ENCODE measurements at places on chromosomes 16 and 17.

DNA sequence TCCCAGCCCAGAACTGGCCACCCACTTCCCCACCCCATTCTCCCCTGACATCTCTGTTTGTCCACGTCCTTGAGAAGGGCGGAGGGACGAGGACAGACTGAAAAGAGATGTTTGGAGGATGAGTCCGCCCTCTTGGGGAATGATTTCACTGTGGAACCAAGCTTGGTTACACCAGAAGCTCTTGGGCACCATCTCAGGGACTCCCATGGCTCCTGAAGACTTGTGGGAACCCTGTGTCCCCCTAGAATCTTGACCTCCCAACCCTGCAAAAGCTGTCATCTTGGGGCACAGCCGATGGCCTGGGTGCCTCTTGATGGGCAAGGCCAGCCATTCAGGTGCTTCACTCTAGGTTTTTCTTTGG lies 25.9 kb upstream of the LITAF start:
- no peak for DNase-seq

DNA sequence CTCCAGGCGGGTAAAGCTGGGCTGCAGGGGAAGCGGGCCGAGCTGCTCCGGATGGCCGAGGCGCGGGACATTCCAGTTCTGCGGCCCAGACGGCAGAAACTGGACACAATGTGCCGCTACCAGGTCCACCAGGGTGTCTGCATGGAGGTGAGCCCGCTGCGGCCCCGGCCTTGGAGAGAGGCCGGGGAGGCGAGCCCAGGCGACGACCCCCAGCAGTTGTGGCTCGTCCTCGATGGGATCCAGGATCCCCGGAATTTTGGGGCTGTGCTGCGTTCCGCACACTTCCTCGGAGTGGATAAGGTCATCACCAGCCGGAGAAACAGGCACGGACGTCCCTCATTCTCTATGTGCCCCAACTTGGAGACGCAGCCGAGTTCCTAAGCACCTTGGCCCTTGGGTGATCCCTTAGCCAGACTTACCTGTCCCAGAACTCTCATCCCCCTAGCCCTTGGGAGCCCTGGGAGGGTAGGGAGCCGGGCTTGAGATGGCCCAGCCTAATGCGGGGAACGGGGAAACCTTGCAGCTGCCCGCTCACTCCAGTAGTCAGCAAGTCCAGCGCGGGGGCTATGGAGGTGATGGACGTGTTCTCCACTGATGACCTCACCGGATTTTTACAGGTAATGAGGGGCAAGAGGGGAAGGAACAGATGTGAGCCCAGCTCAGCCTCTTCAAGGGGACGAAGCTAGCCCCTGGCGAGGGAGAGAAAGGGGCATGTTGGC lies 806 bp downstream of the MRM1 start:
- peak; percentile 7 for DNase-seq

DNA sequence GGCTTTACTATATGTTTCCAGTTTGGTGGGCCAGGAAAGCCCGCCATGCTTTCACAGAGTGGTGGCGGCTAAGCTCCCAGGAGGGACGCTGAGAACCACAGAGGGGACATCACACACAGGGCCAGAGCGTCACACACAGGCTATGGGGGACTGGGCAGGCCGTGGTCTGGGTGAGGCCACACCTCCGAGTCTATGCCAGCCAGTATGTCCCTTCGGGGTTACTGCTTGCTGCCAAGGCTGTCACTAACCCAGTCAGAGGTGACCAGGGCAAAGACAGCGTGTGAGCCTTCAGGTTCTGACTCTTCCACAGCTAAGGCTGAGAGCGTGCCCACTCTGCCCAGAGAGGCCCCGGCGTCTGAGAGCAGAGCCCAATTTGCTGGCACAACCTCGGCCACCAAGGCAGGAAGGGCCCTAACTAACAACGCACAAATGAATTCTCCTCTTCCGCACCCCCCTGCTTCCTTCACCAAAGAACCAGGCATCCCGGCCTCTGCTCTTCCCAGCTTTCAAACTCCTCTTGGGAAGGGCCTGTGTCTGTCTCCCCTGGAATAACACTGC lies 2.9 kb downstream of the PLD6 start:
- no peak for DNase-seq

DNA sequence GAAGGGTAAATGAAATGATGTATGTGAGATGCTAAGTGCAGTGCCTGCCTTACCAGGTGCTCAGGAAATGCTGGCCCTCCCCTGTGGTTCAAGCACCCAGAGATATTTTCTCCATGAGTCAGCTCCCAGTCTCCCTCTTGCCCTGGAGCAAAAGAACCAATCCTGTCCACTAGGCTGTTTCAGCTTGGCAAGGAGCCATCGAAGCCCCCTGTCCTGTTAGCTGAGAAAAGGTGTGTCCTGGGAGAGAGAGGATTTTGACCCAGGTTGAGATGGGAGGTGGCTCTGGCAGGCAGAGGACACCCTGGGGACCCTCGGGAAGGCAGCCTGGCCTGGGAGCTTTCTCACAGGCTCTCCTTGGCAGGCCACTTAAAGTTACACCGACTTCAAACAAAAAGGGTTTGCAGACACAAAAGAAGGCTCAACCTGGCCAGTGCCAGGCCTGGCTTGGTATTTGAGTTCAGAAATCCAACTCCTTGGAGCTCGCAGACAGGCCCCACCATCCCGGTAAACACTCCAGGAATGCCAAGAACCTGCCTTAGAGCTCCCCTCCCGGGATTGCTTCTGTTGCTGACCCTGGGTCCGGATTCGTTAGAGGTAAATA lies 29.6 kb downstream of the NTN1 start:
- no peak for DNase-seq

- no peak for DNase-seq
Measured at GRCh38 chr17:28020515-28020914, 22.0 kb upstream of the NLK start.

GRCh38 chr16:67428146-67428731 lies 2.7 kb upstream of the HSD11B2 start:
- peak; percentile 64 for DNase-seq

- no peak for DNase-seq
Measured at GRCh38 chr16:84654998-84655397, 6.7 kb downstream of the KLHL36 start.

DNA sequence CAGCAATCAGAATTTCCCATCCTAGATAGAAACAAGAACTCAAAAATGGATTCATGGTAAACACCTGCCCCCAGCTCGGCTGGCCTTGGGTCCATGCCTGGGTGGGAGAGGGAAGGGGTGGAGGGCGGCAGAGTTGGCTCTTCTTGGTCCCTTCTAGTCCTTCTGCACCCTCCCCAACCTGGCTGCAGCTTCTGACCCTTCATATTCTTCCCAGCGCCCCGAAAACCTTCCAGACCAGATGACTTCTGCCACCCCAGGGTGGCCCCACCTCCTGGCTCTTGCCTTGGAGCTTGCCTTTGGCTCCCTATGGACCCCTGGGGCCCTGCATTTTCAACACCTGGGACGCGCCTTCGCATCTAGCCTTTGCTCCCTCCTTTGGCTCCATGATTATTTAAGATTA lies 5.4 kb upstream of the GJD3 start:
- DNase-seq = no peak

DNA sequence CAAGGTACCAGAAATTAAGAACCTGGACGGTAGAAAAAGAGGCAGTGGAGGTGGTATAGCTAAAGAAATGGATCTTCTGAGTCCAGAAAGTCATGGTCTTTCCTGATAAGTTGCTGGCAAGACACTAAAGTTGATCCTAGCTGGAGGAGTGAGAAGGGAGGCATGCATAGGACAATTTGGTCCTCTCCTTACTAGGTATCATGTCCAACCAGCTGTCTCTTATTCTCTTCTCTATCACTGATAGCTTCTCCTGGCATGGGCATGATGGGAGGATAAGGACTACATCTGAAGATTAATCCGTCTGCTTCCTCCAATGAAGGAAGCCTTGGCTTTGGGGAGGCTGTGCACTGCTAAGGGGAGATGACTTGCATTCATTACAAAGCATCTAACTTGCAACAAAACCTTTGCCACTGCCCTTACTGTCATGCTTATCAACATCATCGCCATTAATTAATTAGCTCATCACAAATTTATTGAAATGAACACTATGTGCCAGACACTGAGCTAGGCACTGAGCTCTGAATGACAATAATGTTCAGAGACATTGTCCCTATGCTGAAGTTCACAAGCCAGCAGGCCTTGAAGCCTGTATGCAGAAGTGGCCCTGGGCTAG lies 3.1 kb upstream of the FAM117A start:
- no peak for DNase-seq

- DNase-seq = no peak
Measured at GRCh38 chr17:81003711-81004475, 12.3 kb downstream of the CHMP6 start.

- peak; percentile 20 for DNase-seq
Measured at GRCh38 chr17:52383493-52384100, 225.1 kb upstream of the CA10 start.

- no peak for DNase-seq
Measured at GRCh38 chr17:57890857-57891232, 41.0 kb upstream of the MRPS23 start.

DNA sequence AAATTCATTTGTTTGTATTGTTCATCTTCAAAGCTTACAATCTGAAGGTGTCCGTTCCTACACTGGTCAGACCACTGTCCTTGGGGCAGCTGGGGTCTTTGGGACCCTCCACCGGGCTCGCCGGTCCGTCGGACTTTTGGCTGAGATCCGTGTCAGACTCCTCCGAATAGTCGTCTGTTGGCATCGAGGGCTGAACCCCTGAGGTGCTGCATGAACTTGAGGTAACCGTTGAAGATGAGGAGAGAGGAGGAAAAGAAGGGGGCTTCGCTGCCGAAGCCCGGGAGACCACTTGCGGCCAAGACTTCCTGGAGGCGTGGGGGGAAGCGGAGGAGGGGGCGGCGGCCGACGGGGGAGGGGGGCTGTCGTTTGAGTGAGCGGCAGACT lies 260.8 kb downstream of the ZFHX3 start:
- no peak for DNase-seq

DNA sequence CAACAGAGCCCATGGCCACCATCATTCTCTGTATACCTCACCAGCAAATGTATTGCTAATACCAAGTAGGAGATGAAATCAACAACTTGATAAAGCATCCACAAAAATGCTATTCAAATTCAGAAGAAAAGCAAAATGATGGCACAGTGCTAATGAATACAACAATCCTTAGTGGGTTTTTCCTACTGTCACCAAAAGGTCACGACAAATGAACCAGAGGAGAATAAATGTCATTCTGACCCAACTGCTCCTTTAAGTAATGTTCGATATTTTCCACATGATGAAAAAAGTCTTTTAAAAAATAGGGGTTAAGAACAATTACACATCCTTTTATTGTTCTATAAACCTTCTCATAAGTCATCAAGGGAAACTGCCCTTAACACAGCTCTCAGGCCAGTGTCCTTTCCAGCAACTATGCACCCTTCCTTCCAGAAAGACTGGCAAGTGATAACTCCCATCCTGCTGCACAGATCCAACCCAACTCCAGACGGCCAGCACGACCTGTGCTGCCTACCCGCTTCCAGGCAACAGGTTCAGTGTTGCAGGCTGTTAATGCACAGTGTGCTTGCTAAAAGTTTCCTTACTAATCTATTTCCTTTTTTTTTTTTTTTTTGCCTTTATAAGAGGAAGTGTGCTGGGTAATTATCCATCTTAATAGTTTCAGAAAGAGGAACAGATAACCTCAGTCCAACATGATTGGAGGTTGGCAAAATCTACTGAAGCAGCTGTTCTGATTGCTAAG lies 15.4 kb downstream of the FBXO31 start:
- DNase-seq = no peak

- no peak for DNase-seq
Measured at GRCh38 chr16:73764321-73764720, 532.3 kb upstream of the PSMD7 start.

GRCh38 chr17:28328325-28328724 lies 6.9 kb downstream of the IFT20 start:
- DNase-seq = no peak

DNA sequence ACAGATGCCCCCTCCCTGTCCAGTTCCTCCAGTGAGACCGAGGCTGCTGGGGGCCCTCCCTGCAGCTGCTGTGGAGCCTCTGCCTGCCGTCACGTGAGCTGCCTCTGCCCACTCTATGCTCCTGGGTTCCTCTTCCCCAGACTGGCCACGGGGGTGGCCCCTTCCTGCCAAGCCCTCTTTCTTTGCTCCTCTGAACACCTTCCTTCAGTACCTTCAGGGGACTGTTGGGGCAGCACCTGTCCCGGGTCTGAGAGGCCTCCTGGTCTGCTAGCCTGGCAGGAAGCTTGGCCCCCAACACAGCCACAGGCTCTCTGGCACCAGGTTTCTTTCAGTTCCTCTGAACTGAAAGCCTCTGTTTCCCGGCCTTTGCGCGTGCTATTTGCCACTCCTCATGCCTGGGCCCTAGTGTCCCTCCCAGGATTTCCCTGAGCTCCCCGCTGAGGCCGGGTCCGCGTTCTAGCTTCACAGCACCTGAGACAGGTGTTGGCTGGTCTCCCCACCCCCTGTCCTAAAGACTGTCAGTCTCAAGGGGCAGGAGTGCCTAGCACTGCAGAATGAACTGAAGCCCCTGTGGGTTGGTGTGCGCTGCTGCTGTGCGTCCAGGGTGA lies 6.6 kb upstream of the ATP6V0C start:
- DNase-seq = no peak

GRCh38 chr16:66460703-66461102 lies 33.6 kb downstream of the BEAN1 start:
- no peak for DNase-seq

- DNase-seq = no peak
Measured at GRCh38 chr17:76772842-76773525, 35.1 kb downstream of the MFSD11 start.

- no peak for DNase-seq
Measured at GRCh38 chr16:57031156-57031555, 41.8 kb downstream of the NLRC5 start.

DNA sequence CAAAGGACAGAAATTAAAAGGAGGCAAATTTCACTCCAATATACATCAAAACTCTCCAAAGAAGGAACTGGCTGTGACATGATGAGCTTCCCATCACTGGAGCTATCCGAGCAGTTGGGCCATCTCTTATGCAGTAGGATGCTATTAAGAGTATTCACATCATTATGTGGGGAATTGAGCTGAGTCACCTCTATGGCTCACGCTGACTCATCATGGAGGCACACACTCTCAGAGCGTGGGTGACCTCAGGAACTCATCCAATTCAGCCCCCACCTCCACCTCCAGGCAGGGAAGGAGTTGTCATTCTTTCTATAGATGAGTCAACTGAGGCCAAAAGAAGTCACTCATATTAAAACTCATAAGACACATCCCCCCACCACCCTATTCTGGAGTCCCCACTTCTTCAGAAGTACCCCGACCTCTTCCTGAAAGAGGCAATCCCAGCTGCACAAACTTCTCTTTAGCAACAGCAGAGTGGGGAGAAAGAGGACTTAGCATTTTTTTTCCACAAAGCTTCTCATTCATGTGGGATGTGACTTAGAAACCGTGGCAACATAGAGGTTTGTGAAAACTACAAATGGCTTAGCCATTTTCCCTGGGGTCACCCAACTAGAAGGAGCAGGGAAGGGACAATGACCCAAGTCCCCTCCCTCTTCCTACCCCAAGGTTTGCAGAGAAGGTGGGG lies 32.5 kb downstream of the ABCC12 start:
- DNase-seq = no peak

GRCh38 chr17:15998031-15998562 lies 1.4 kb downstream of the ZSWIM7 start:
- DNase-seq = no peak

DNA sequence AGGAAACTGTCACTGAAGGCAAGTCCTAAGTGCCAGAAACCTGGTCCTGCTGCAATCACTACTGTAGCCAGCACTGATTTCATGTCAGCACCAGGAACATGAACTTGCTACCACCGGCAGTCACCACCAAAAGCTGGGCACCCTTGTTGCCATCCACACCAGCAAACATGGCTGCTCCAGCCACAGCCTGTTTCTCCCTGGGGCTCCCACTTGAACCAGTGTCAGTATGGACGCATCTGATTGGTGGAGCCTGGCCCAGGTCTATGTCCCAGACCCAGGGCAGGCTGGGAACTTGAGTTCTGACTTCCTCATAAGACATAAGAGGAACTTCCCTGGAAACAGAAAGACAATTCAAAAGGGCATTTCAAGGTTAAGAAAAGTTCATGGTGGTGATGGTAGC lies 56.5 kb downstream of the COPRS start:
- no peak for DNase-seq
